ENCODE measurements at places on chromosomes 3 and 15. TPM values are rescaled to one million over a fixed set of nuclear protein-coding genes. Genes with fewer than 3 reads are reported as not detected.

The C3orf33 gene
- total RNA-seq = 5.1 TPM

The LRTM1 gene
- not detected for total RNA-seq

The PAK6 gene
- total RNA-seq = 3.9 TPM

DNA sequence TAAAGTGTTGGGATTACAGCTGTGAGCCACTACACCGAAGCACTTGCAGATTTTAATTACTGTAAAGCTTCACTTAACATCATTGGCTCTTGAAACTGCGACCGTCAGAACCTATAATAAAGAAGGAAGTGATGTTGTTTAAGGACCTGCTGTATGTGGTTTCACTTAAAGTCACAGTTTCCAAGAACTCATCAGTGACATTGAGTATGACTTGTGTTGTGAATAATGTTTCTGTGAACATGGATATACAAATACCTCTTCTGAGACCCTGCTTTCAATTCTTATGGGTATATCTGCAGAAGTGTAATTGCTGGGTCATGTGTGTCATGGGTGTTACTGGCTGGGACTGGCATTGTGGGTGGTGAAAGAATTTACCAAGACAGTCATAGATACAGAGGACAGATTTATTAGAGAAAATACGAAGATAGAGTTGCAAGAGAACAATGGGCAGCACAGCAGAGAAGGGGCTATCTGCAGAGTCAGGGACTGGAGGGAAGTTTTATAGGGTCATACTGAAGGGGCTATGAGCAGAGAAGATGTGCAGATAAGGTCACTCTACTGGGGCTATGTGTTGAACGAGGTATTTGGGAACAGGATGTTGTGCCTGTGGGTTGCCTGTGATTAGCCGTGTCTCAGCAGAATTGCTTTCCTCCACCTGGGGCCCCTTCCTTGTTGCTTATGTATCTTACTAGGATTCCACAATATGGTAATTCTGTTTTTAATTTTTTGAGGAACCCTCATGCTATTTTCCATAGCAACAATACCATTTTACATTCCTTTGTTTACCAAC, 4.5 kb downstream of the NDUFB5 start:
- DNase-seq = no peak

The PTH1R gene
- not detected for total RNA-seq

- DNase-seq = no peak
Observed at GRCh38 chr3:89787485-89787884, 680.1 kb downstream of the EPHA3 start.

The GOLGA6D gene
- not detected for total RNA-seq

DNA sequence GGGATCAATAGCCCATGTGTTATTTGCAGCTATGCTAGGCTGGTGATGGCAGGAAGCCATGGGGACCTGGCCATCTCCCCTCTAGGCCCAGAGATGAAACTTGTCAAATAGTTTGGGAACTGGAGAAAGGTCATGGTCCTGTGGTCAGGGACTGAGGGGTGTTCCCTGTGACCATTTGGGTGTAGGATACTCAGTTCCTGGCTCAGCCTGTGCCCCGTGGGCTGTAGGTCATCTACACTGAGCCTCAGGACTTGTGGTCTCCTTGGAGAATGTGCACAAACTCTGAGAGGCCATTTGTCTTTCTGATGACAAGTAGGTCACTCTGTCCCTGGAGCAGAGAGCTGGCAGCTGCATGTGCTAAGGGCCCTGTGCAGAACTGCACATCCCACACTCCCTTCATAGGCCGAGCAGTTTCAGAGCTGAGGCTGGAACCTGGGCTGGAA, 17.5 kb downstream of the GASK1A start:
- DNase-seq = no peak

DNA sequence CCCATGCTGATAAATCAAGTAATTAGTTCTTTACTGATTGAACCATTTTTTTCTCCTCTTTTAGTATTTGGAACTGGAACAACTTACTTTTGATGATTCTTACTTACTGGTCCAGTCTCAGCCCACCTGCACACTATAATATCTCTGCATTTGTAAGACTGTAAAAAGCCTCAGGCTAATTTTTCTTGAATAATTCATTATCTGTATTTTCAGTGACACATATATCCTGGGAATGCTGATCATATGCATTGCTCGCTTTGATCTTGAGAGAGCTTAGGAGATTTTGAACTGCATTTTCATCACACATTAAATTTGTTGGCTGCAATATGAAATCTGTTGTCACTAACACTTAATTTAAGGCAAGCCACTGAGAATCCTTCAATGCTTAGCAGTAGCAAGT, 760.6 kb downstream of the EDEM1 start:
- no peak for DNase-seq
